ENCODE measurements at places on chromosomes 4 and X.

DNA sequence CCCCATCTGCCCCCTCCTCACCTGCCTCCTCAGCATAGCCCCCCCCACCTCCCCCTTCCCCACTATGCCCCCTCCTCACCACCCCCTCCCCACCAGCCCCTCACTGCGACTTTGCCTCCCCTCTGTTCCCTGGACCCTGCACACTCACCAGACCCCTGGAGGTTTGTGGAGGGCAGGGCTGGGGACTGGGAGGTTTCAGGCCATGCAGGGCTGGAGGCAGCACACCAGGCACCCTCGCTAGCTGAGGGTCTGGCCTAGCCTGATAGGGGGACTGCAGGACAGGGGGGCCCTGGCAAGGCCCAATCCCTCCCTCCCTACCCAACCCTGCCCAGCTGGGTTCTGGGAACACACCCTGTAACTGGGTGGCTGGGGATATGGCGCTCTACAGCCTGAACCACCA lies 28.0 kb downstream of the TACC3 start:
- no peak for DNase-seq

- no peak for DNase-seq
Observed at GRCh38 chr4:142380052-142380602, 466.0 kb downstream of the INPP4B start.

DNA sequence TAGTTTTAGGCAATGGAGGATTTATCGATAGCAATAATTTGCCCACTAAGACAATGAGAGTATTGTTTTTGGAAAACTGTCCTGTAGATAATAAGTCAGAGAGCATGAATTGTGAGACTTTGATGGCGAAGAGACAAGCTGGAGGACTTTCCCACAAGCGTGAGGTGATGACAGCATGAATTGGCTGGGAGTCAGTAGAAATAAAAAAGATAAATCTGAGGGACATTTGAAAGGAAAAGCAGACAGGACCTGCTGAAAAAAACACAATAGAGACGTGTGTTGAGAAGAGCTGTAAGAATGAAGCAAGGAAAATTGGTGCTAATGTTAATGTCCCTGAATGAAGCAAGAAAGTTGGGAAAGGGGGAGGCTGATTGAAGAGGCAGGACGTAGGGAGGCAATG lies 233.5 kb downstream of the DCTD start:
- no peak for DNase-seq

GRCh38 chrX:11137543-11138139 lies 26.5 kb downstream of the HCCS start:
- no peak for DNase-seq

- no peak for DNase-seq
Observed at GRCh38 chr4:167944721-167945120, 147.6 kb upstream of the ANXA10 start.

- DNase-seq, result no peak
Observed at GRCh38 chr4:182903013-182903412, 14.2 kb downstream of the DCTD start.

DNA sequence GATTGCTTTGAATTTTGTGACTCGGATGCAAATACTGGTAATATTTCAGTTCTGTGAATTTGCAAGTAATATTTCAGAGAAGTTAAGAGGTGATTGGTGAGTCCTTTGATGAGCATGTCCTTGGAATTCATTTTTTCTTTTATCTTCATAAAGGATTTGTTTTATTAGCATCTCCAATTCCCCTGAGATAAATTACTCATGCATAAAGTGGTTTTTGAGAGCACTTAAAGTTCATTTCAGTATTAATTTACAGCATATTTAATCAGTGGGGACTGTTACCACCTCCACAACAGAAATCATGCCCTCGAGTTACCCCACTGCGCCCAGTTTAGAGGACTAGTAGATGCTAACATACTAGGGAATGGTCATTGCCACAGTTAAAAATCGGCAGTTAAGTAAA lies 65.0 kb downstream of the ZFX start:
- DNase-seq, result no peak

DNA sequence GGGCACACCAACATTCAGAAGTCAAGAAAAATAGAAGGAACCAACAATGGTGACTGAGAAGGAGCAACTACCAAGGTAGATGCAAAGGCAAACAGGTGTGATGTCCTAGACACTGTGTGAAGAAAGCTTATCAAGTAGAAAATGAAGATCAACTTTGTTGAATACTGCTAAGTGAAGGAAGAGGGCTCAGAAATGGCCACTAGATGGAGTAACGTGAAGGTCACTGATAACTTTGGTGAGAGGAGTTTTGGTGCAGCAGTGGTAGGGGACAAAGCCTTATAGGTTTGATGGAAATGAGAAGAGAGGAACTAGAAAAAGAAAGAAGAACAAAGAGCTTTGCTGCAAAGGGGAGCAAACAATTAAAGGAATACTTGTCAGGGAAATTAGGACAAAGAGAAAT lies 23.5 kb downstream of the OTC start:
- no peak for DNase-seq

- no peak for DNase-seq
Observed at GRCh38 chr4:12787261-12787660, 696.9 kb downstream of the RAB28 start.

- DNase-seq, result no peak
Observed at GRCh38 chr4:98749206-98749605, 90.8 kb upstream of the TSPAN5 start.

GRCh38 chrX:148771440-148771839 lies 271.0 kb downstream of the AFF2 start:
- DNase-seq, result no peak

DNA sequence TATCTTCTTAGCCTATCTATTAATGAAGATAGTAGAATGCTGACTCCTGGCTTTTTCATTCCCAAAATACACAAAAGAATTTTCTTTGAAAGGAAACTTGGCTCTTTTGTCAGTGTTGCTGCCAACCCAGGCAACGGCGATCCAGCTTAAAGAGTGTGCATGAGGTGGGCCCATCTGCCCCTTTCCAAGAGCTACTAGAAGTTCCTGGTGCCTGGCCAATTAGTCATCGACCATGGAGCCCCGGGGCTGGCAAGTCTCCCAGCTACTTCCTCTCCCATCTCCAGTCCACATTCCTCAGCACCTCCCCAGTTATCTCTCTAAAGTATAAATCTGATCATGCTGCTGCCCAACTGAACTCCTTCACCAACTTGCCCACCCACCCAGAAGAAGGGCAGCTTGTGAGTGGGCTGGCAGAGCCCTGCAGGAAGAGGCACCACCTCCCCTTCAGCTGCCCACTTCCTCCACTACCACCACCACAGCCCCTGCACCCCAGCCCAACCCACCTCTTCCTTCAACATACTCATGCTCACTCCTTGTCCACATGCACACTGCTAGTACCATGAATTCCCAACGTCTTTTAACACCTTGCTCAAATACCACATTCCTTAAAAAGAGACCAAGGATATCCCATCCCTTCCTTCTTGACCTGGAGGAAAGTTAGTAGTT lies 158.2 kb upstream of the MAP3K15 start:
- DNase-seq, result peak; percentile 76

- no peak for DNase-seq
Observed at GRCh38 chr4:146814750-146815149, 130.9 kb downstream of the TTC29 start.

GRCh38 chr4:121692261-121692660 lies 4.5 kb downstream of the ANXA5 start:
- DNase-seq, result no peak

DNA sequence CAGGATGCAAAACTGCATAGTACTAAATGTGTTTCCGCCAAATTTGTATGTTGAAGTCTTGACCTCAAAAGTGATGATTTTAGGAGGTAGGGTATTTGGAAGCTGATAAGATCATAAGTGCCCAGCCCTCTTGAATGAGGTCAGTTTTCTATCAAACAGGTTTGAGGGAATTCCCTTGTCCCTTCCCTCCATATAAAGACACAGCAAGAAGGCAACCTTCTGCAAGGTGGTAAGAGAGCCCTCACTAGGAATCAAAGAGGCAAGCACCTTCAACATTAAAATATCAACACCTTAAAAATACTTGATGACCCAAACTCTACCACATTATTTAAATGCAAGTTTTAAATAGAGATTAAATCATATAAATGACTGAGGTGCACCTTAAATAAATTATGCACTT lies 288.6 kb downstream of the EPHA5 start:
- DNase-seq, result no peak

DNA sequence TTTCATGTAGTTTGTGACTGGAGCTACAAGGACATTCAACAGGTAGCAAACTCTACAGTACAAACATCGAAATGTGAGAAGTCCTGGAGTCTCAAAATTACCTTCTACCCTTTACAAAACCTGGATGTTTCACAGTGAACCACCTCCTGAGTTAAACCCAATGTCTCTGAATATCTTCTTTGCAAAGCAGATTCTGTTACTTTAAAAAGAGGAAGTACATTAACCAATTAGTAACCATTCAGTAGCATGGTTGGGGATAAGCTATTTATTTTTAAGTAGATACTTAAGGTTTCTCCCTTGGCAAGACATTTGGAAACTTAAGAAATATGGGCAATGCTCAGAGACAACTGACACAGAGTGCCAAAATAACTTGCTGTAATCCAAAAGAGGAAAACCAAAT lies 371.9 kb upstream of the NWD2 start:
- DNase-seq, result no peak

GRCh38 chrX:65757943-65758342 lies 90.5 kb downstream of the MSN start:
- DNase-seq, result no peak

GRCh38 chr4:73721435-73721834 lies 18.9 kb upstream of the CXCL8 start:
- no peak for DNase-seq

- DNase-seq, result no peak
Observed at GRCh38 chr4:122980860-122981259, 58.5 kb upstream of the NUDT6 start.

DNA sequence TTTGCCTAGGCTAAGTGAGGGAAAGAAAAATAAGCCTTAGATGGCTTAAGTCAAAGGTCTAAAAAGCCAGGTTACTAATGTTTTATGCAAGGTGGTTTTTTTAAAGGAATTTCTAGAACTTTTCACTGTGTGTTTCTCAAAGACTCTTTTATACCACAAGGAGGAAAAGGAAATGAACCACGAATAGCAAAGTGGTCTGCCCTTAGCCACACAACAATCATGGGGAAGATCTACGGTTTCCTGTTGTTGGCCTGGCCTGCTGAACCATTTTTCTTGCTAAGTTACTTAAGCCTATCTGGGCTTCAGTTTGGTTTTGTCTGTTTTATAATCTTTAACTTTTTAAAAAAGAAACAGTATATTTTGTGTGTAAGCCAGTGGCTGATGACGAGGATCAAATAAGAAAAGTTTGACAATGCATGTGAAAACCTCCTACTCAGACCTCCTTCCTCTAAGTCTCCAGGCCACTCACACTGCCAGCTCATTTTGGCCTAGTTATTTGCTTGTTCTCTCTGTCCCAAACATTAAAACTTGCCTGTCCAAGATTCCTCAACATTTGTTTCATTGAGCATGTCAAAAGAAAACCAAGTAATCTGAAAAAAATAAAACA lies 56.7 kb upstream of the COL25A1 start:
- no peak for DNase-seq

DNA sequence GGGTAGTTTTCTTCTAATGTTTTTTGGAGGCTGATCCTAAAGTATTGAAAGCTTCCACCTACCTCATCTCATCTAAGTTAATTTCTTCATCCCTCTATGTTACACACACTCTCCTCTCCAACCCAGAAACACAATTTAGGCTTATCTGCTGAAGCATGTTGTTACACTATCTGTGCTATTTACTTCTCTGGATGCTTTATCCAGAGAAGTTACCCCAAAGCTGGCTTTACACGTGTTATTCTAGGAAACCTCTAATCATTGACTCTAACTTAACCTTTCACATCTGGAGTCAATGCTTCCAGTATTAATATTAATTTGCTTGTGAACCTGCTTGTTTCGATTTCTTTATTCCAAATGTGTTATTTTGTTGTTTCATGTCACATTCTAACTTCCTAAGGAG lies 87.3 kb upstream of the NMU start:
- no peak for DNase-seq

DNA sequence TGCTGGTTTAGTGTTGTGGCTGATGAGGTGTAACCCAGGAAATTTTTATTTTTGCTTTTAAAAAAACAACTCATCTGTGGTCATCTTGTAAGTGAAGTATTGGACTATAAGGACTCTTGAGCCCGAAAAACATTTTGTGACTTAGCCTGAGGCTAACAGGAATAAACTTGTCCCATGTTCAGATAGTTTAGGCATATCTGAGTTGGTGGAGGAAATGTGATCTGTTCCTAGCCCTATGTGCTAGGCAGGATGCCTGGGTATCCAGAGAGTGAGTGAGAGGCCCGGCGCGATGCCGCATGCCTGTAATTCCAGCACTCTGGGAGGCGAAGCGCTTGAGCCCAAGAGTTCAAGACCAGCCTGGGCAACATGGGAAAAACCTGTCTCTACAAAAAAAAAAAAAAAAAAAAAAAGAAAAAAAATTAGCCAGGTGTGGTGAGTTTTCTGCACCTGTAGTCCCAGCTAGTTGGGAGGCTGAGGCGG lies 3.7 kb downstream of the SMS start:
- DNase-seq, result no peak

GRCh38 chrX:45515262-45516215 lies 314.9 kb upstream of the DIPK2B start:
- peak; percentile 87 for DNase-seq

DNA sequence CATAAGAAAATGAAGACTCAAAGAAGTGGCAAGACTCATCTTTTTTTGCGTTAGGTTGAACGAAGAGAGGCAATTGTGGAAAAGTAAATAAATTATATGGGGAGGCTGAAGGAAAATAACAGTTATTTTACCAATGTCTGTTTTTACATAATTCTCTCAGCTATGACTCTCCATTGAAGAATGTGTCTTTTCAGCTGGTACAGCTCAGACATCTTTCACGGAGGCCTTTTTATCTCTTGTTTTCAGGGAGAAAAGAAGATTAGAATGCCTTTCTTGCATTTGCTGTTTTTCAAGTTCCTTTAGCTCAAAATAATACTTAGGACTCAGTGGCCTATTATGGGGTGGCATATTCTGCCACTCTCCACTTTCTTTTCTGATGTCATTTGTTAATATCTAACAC lies 153.0 kb downstream of the ADAM29 start:
- no peak for DNase-seq

- DNase-seq, result no peak
Observed at GRCh38 chr4:123613586-123614344, 217.2 kb downstream of the SPRY1 start.

DNA sequence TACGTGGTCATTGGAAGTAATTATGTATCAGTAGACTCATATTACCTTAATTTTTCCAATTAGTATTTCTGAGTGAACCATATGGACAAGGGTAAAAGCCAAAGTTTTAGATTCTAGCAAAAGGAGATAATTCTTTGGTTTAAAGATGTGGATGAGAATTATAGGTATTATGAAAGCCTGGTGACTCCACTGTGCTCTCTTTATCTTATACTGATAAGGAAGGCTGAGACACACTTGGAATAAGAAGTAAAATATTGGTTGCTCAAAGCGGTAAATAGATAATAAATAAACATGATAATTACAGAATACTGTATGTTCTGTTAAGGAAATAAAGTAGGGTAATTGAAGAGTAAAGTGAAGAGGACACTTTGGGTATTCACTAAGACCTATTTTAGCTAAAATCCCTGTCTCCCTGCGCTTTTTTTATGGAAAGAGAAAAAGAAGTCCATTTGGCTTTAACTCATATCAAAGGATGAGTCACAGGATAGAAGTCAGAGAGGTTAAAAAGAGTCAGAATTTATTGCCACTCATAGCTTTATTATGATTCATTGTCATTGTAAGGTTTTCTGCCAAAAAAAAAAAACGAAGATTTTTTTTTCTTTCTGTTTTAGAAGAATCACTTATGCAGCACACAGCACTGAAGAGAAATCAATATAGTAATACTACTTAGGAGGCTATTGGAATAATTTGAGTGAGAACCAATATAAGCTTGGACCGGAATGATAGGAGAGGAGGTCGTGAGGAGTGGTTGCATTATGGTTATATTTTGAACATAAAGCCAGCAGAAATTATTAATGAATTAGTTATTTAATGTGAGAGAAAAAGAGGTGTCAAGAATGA lies 2463.1 kb downstream of the ARAP2 start:
- no peak for DNase-seq

All from uterus (tissue), 4 donors.